ENCODE measurements at places on chromosomes 5 and 9.

- DNase-seq = no peak
- no peaks in the 10 kb centered on the region for H3K36me3 ChIP-seq
- H3K27ac ChIP-seq = no peak overlapping the region
- no peaks in the 10 kb centered on the region for H3K4me1 ChIP-seq
- H3K27me3 ChIP-seq = no peaks in the 10 kb centered on the region
Observed at GRCh38 chr5:99314721-99315120, 385.9 kb upstream of the CHD1 start.

- H3K4me1 ChIP-seq = no peaks in the 10 kb centered on the region
- no peak for DNase-seq
- H3K27ac ChIP-seq = no peak overlapping the region
- H3K4me3 ChIP-seq = no peak overlapping the region
- H3K27me3 ChIP-seq = no peaks in the 10 kb centered on the region
- H3K36me3 ChIP-seq = no peaks in the 10 kb centered on the region
Observed at GRCh38 chr5:99651298-99651697, 722.5 kb upstream of the CHD1 start.

- H3K27ac ChIP-seq = no peak overlapping the region
- DNase-seq = no peak
- no peak overlapping the region for H3K4me3 ChIP-seq
- no peaks in the 10 kb centered on the region for H3K4me1 ChIP-seq
- H3K36me3 ChIP-seq = no peaks in the 10 kb centered on the region
Observed at GRCh38 chr5:121378046-121378445, 473.6 kb upstream of the FTMT start.

DNA sequence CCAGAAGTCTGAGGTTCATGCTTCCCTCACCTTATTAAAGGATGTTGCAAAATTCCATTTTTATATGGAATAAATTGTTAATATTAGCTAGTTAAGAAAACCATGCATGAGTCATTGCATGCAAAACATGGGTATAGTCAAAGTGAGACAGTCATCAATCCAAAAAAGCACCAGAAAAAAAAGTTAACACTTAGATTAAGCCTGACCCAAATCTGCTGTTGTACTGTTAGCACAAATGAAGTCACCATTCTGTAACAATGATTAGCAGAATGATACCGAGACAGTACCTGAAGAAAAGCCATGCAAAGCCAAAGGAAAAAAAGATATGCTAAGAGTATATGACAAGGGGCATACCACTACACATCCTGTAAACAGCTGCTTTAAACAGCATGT, 49.5 kb downstream of the PKD2L2 start:
- DNase-seq = no peak
- no peaks in the 10 kb centered on the region for H3K27me3 ChIP-seq
- H3K36me3 ChIP-seq = peaks cover 20% of the 10 kb centered on the region
- no peak overlapping the region for H3K4me3 ChIP-seq

DNA sequence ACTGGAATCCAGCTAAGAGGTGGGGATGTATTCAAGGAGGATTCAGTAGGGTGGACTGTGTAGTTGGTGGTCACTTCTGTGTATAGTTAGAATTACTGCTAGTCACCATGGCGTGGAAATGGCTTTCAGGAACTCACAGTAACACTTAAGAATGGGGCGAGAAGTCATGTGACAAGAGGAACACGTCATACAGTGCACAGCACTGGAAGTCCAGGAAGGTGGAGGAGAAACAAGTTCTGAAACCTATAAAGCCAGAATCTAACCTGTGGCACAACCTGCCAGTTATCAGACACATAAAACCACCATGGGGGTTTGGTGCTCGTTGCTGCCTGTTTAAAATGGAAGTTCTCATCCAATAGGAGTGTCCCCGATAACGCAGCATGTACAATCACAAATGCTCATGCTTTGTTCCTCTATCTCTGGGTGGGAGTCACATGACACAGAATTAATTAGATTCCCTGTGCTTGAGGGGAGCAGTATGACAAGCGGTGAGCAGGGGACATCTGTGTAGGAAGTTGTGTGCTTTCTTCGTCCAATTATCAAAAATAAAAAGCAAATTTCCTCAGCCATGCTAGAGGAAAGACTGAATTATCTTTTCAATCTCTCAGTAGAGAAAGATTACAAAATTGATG, 193.0 kb downstream of the SPOCK1 start:
- no peak for DNase-seq
- no peaks in the 10 kb centered on the region for H3K36me3 ChIP-seq

GRCh38 chr9:16213781-16214515, 656.5 kb downstream of the BNC2 start:
- no peak overlapping the region for H3K4me3 ChIP-seq
- H3K36me3 ChIP-seq = no peaks in the 10 kb centered on the region
- no peaks in the 10 kb centered on the region for H3K27me3 ChIP-seq
- H3K4me1 ChIP-seq = no peaks in the 10 kb centered on the region
- H3K27ac ChIP-seq = no peak overlapping the region
- DNase-seq = peak; percentile 58

DNA sequence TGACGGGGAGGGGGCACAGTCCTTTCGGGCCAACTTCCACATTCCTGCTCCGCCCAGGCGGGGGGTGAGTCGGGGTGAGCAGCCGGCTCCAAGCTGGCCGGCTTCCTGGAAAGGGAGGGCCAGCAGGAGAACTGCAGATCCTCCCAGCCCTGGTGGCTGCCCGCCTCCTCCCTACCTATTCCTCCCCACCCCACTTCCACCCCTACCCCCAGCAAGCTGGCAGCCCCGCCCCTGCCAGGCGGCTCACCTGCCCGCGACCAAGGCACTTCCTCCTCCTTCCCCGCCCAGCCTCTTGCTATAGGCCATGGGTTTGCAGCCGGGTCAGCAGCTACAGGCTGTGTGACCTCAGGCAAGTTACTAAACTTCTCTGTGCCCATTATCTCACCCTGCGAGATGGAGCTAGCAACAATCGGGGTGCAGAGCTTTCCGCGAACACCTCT, 5.6 kb upstream of the IRF1 start:
- peak overlapping the region; percentile 77 for H3K4me3 ChIP-seq
- H3K27ac ChIP-seq = peak overlapping the region; percentile 99
- no peaks in the 10 kb centered on the region for H3K36me3 ChIP-seq
- H3K27me3 ChIP-seq = no peaks in the 10 kb centered on the region
- peak; percentile 98 for DNase-seq
- peaks cover 56% of the 10 kb centered on the region for H3K4me1 ChIP-seq

GRCh38 chr9:120910643-120911042, 16.0 kb downstream of the TRAF1 start:
- H3K27me3 ChIP-seq = no peaks in the 10 kb centered on the region
- no peak overlapping the region for H3K27ac ChIP-seq
- no peaks in the 10 kb centered on the region for H3K36me3 ChIP-seq
- no peaks in the 10 kb centered on the region for H3K4me1 ChIP-seq
- H3K4me3 ChIP-seq = no peak overlapping the region

DNA sequence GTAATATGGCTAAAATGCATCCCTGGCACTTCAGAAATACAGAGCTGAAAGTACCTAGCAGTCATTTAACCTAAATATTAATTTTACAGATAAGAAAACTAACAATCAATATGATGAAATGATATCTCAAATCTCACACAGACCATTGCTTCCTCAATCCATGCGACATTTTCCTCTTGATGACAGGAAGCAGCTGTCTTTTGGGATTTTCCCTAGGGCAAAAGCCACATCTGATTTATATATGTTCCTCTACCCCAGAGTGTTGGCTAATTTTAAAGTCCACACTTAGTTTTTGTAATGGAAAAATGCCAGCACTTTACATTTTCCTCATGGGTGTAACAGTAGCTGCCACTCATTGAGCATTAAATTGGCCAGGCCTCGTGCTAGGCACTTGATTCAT, 47.7 kb upstream of the ITGA1 start:
- H3K27ac ChIP-seq = no peak overlapping the region
- DNase-seq = no peak
- H3K27me3 ChIP-seq = no peaks in the 10 kb centered on the region
- no peaks in the 10 kb centered on the region for H3K36me3 ChIP-seq
- no peak overlapping the region for H3K4me3 ChIP-seq

GRCh38 chr5:78497573-78498533, 137.4 kb downstream of the SCAMP1 start:
- H3K27ac ChIP-seq = no peak overlapping the region
- H3K4me3 ChIP-seq = no peak overlapping the region
- no peaks in the 10 kb centered on the region for H3K27me3 ChIP-seq
- H3K36me3 ChIP-seq = no peaks in the 10 kb centered on the region
- DNase-seq = peak; percentile 29

DNA sequence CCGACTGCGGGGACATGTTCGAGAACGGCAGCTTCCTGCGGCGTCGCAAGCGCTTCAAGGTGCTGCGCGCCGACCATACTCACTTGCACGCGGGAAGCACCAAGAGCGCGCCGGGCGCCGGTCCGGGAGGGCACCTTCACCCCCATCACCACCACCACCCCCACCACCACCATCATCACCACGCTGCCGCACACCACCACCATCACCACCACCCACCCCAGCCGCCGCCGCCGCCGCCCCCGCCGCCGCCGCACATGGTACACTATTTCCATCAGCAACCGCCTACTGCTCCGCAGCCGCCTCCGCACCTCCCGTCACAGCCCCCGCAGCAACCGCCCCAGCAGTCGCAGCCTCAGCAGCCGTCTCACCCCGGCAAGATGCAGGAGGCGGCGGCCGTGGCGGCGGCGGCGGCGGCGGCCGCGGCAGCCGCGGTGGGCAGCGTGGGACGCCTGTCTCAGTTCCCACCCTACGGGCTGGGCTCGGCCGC, 514 bp downstream of the FOXB2 start:
- H3K27me3 ChIP-seq = no peaks in the 10 kb centered on the region
- no peak overlapping the region for H3K4me3 ChIP-seq
- peaks cover 53% of the 10 kb centered on the region for H3K4me1 ChIP-seq
- H3K36me3 ChIP-seq = no peaks in the 10 kb centered on the region
- no peak overlapping the region for H3K27ac ChIP-seq

DNA sequence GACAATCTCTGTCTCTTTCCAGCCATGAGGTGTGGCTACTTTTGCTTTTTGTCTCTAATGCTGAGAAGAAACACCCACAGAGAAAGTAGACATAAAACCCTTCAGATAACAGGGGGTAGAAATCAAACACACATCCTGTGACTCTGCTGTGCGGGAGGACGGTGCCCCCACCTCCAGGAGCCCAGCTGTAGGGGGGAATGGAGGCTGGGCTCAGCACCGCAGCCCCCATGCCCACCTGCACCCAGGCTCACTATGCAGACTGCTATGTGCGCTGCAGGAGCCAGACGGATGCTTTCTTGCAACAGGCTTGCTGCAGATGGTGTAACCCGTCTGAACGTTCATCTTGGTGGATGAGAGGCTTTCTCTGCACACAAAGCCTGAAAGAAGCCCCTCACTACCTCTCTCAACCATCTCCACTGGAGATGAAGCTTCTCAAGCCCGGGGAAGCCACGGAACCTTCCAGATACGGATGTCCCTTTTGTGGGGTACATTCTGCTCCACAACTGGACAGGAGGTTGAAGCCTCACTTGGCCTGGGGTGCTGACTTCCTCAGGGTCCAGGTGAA, 207.2 kb downstream of the GADD45G start:
- no peak for DNase-seq
- no peaks in the 10 kb centered on the region for H3K4me1 ChIP-seq
- no peak overlapping the region for H3K4me3 ChIP-seq

DNA sequence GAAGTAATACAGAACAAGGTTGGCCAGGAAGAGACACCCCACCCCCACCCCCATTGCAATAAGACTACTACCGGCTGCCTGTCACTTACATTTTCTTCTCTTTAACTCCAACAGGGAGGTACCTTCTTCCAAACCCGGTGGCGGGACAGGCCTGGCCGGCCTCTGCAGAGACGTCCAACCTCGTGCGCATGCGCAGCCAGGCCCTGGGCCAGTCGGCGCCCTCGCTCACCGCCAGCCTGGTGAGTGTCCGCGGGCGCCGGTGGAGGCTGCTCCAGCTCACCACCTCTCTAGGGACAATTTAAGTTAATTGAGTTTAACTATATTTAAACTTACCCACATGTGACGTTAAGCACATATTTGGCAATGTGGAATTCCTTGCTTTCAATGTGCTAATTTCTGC, 192.4 kb downstream of the MAST4 start:
- no peaks in the 10 kb centered on the region for H3K27me3 ChIP-seq
- no peak for DNase-seq
- no peak overlapping the region for H3K4me3 ChIP-seq
- no peak overlapping the region for H3K27ac ChIP-seq

- no peaks in the 10 kb centered on the region for H3K27me3 ChIP-seq
- peak overlapping the region; percentile 77 for H3K27ac ChIP-seq
- H3K4me3 ChIP-seq = no peak overlapping the region
- peaks cover 60% of the 10 kb centered on the region for H3K4me1 ChIP-seq
- no peak for DNase-seq
Observed at GRCh38 chr9:131658377-131659129, 81.3 kb downstream of the RAPGEF1 start.

DNA sequence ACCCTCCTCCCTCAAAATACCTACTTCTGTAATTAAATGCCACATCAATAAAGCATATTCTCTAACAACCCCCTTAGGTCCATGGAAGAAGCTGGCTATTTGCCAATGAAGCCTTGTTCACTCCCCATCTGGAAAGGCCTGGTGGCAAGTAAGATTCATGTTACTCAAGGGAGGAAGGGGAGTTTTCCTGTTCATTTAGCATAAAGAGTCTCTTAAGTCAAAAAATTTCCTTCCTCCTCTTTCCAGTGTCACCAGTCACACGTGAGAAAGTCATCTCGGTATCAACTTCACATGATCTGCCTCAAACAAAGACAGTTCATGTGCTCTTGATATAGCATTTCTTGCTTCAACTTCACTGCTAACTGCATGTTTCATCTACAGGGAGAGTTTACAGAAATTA, 32.7 kb upstream of the RIC1 start:
- DNase-seq = no peak
- H3K4me3 ChIP-seq = no peak overlapping the region
- H3K4me1 ChIP-seq = peaks cover 3% of the 10 kb centered on the region
- no peak overlapping the region for H3K27ac ChIP-seq
- no peaks in the 10 kb centered on the region for H3K27me3 ChIP-seq

DNA sequence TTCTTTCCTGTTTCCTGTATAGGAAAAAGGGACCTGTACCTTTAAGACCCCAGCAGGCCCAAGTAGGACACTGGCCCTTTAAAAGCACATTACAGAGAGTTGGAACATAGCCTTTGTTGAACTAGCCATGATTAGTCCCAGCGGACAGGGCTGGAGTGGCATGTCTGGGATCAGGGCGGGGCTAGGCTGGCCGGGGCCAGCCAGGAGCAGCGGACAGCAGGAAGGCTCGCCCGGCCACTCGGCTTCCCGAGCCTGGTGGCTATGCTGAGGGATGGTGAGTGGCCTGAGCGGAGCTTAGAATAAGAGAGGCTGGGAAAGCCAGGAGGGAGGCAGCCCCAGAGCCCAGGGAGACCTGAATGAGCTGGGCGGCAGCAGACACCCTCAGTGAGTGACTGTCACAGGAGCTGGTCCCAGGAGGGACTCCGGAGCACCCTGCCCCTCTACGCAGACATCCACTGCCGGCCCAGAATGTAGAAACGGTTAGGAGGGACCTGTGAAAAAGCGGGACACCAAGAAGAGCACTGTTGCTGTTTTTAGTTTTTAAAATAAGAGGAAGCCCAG, 92.1 kb downstream of the DAB2IP start:
- no peak overlapping the region for H3K4me3 ChIP-seq
- H3K4me1 ChIP-seq = peaks cover 93% of the 10 kb centered on the region
- H3K27ac ChIP-seq = peak overlapping the region; percentile 79
- peak; percentile 93 for DNase-seq
- no peaks in the 10 kb centered on the region for H3K36me3 ChIP-seq
- H3K27me3 ChIP-seq = no peaks in the 10 kb centered on the region

GRCh38 chr9:115756736-115757135, 396.9 kb upstream of the PAPPA start:
- no peak overlapping the region for H3K27ac ChIP-seq
- H3K36me3 ChIP-seq = no peaks in the 10 kb centered on the region
- H3K27me3 ChIP-seq = no peaks in the 10 kb centered on the region

Data from body of pancreas (tissue), 4 donors.